ENCODE measurements at places on chromosomes 11 and 22. TPM values are rescaled to one million over a fixed set of nuclear protein-coding genes. Genes with fewer than 3 reads are reported as not detected.

GPR137 gene
- total RNA-seq = 30.8 TPM

IFITM1 gene
- 13.3 TPM for total RNA-seq

GAB4 gene
- total RNA-seq = not detected

PKP3 gene
- total RNA-seq = 8.5 TPM

INS gene
- total RNA-seq = not detected

OSBP2 gene
- total RNA-seq = 2.4 TPM

CRYBB1 gene
- total RNA-seq = 0.53 TPM

OSM gene
- not detected for total RNA-seq
